ENCODE measurements at places on chromosomes 5 and 9.

GRCh38 chr9:113352411-113352810 lies 3.1 kb downstream of the BSPRY start:
- no peak for DNase-seq

DNA sequence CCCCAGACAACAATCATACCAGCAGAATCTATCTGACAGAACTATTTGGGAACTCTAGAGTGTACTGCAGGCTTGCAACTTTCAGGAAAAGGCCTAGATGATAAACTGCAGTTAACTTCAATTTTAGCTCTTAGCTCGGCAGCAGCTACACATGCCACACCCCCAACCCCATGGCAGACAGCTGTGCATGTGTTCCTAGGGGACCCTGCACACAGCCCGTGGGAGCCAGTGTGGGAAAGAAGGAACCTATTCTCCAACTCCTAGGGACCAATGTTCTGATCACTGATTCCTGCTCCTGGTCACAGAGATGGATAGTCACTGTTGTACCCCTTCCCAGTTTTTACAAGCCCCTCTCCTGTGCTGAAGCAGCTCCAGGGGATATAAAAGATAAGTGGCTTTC lies 179.6 kb downstream of the DRD1 start:
- no peak for DNase-seq

- DNase-seq, result no peak
Measured at GRCh38 chr9:121778252-121779225, 127.1 kb downstream of the DAB2IP start.

DNA sequence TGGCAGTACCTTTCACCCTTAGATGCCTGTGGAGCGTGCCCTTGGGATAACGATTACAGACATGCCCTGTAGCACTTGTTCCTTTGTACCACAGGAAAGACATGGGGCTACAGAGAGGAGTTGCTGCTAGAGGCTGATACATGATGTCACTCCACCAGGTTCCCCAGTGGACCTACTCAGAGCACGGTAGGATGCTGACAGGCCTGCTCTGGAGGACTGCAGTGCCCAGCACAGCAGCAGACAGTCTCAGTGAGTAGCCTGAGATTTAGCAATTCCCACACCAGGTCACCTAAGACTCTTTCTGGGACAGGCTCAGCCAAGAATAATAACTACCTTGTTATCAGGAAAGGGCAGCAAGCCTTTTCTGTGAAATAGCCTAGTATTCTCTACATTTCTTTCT lies 28.8 kb downstream of the PDE4D start:
- DNase-seq, result no peak

DNA sequence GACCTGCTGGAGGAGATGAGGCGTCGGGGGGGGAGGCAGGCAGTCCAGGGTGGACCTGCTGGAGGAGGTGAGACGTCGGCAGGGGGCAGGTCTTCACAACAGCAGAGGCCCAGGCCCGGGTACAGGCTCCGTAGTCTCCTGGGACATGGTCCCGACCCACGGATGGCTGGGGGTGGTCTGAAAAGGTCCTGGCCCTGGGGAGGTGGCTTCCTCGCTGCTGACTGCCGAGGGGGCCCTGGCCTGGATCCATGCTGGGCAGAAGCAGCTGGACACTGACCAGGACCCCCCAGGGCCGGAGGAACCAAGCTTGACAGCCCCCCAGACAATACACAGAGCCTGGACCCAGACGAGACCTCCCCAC lies 8.5 kb downstream of the EGFL7 start:
- no peak for DNase-seq

DNA sequence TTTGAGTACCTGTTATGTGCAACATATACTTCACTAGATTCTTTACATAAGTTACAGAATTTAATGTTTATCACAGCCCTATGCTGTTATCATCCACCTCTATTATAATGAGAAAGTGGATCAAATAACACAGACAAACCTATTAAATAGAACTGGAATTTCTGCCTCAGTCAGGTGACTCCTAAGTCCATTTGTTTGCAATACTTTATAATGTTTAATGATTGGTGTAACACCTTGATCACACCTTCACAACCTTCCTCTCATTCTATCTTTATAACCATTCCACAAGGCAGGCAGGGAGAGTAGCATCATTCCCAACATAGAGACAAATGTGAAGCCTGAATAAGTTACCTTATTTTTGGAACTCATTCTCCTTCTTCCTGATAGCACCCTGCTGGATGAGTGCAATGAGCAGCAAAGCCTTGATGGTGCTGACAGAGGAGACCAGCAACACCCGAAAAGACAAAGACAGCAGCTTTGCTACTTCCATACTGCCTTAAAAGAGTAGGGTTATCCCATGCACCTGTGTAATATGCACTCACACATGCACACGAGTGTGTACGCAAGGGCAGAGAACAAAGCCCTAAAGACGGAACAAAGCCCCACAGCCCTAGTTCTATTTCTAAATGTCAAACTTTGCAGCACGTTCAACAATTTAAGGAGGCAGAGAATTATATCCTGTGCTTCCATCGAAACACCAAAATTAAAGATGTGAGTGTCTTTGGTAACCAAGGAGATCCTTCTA lies 30.5 kb downstream of the SERINC5 start:
- no peak for DNase-seq

GRCh38 chr9:86534572-86535258 lies 180.5 kb upstream of the TUT7 start:
- no peak for DNase-seq

- DNase-seq, result no peak
Measured at GRCh38 chr9:89956907-89957306, 352.1 kb downstream of the GADD45G start.

DNA sequence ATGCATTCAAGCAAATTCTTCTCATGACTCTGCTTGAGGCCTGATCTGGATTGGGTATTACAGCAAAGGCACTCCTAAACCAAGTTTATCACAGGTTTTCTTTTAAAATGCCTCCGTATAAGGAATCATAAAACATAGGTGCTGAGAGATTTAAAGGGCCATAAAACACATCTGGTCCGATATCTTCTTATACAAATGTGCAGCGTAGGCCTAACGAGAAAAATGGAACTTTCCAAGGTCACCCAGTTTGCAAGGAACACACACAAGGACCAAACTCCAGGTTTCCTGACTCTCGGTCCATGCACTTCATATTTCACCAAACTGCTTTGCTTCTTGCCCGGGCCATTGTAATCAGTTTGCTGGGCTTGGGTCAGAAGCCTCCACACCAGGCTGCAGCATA lies 22.1 kb downstream of the SH3RF2 start:
- DNase-seq, result no peak

GRCh38 chr5:170440771-170441392 lies 51.7 kb upstream of the KCNMB1 start:
- no peak for DNase-seq

DNA sequence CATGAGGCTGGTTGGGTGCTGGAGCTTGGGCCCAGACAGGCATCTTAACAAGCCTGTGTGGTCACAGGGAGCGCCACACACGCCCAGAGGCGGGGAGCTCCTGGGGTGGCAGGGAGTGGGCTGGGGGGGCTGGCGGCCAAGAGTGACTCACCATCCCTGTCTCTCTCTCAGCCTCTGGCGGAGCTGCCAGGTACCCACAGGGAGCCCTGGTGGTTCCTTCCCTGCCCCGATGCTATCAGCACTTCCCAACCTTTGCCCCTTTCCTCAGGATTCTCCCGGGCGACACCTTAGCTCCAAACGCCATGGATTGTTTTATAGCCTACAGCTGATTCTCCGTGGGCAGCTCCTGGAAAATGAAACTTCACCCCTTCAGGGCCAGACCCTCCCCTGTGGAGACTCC lies 5.5 kb downstream of the SLC9A3 start:
- DNase-seq, result no peak

DNA sequence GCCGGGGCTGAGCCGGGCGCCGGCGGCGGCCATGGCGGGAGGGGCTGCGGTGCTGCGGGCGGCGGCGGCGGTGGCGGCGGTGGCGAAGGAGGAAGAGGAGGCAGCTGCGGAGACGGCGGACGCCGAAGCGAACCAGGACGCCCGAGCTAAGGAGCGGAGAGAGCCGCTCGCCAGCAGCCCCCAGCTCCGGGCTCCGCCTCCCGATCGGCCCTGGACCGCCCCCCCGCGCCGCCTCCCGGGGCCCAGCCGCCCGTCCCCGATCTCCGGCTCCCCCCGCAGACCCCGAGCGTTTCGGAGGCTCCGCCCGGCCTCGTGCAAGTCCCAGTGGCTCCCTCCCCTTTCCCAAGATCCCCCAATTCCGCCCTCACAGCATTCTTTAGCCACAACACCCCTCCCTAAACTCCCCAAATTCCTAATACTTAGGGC lies at the start of gene ASTN2:
Gene ASTN2 (minus strand): TSS at position 152 of the 426 bp plus-strand sequence. CDS start 119 bp downstream, at position 33.
- DNase-seq, result no peak

DNA sequence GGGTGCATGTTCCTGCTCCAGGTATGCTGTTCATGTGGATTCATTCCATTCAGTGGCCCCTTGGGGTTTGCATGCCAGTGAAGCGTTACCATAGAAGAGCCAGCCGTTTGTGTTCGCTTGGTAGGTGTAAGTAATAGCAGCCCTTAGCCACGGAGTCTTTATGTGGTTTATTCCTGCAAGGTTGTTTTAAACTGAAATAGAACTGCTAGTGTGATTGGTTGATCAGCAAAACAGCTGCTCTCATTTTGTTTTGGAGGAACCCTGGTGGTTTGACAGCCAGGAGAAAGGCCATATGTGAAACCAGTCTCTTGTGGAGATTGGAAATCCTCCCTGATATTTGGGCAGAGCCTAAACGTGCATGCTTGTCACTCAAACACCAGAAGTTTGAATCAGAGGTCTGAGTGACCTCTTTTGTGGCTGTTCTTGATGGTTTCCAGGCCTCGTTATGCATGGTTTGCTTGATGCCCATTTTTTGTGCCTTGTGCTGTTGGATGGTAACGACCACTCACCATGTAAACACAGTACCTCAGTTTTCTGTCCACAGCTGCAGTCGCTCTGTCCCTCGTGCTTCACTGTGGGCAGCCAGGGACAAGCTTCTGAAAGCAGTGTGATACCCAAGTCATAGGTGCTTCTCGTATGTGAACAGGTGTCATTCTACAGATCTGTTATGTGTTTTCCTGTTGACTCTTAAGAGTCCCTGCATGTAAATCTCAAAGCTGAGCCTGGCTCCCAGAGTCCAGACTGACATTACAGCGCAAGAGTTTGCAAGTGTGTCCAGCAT lies 58.3 kb upstream of the NXNL2 start:
- DNase-seq, result no peak

GRCh38 chr9:126347911-126348760 lies 21.5 kb downstream of the MVB12B start:
- DNase-seq, result no peak

GRCh38 chr9:121889990-121890563 lies 203.0 kb downstream of the TTLL11 start:
- no peak for DNase-seq

- no peak for DNase-seq
Measured at GRCh38 chr5:180771839-180772238, 30.8 kb downstream of the MGAT1 start.
